Hematopoietic multipotent progenitor cell treated with erythropoietin and hydrocortisone succinate and interleukin-3 and kit ligand, for 6 days (in vitro differentiated cells): ENCODE measurements at places on chromosomes 5 and 9.

DNA sequence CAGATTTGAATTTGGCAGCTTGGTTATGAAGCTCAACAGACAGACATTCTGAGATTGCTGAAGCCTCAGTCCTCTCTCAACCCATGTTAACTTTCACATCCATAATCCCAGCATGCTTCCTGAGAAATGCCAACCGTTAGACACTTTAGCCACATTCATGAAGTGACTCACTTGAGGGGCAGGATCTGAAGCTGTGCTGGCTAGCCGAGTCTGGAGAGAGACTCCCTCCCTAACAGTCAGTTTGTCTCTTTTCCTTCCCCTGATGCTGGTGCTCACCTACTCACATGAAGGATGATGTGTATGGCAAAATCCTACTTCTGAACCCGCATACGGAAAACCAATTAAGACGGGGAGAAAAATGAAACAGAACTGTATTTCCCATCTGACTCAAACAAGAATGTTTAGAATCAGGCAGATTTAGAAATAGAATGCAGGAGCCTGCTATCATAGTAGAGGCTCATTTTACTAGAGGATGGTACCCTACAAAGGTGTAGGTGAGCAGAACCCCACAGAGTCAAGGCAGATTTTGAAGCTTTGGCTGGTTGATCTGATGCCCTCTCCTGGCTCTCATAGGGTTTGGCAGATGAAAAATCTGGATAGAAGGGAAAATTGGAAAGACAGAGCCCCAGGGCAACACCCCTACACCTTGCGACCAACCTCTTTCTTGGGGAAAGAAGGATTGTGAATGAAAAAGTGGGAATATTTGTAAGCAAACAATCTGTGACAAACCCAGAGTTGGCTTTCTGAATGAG is 150.9 kb upstream of the LHFPL2 start:
- no peak for DNase-seq

DNA sequence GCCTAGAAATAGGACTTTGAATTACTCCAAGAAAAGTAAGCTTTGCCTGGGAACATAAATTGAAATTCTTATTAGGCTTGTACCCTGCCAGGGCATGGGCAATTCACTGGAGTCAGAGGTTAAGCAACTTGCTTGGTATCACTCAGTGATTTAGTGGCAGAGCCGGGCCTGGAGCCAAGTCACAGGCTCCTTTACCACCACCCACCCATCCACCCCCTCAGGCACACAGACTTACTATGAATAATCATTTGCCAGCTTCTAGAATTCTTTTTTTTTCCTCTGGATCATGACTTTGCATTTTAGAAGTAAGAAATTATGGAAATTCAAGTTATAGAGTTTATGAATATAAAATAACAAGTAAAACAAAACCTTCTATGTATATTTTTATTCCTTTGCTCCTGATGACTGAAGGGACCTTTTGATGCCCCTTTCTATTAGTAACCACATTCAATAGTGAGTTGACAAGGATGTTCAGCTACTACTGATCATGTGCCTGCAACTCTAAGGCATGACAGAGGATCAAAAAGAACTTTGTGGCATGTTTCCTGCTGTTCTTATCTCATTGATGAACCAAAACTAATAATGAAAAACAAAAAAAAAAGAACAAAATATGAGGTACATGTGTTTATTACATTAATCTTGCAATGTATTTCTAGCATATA is 614.7 kb downstream of the TLR4 start:
- DNase-seq: no peak

- no peak for DNase-seq
These were observed 6.5 kb downstream of the HK3 start for GRCh38 chr5:176892663-176893062.

DNA sequence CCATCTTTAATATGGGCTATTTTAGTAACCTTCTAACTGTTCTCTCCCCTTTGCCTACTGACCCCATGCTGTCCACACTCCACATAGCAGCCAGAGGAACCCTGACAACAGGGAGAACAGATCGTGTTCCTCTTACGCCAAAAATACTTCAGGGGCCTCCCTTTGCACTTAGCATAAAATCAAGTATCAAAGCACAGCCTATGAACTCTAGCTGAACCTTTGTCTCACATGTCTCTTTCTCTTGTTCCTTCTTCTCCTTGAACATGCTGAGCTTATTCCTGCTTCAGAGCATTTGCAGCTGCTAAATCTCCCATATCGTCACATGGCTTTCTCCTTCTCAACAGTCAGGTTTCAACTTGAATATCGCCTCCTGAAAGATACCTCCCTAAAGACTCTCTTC is 698.8 kb upstream of the C9orf72 start:
- DNase-seq: no peak

- DNase-seq: no peak
These were observed 1.8 kb downstream of the DND1 start for GRCh38 chr5:140671472-140672125.
